ENCODE measurements at places on chromosomes 13 and 19. TPM values are rescaled to one million over a fixed set of nuclear protein-coding genes. Genes with fewer than 3 reads are reported as not detected.

UGGT2 gene
- polyA plus RNA-seq: 12.5 TPM

TEX101 gene
- polyA plus RNA-seq: not detected

DNA sequence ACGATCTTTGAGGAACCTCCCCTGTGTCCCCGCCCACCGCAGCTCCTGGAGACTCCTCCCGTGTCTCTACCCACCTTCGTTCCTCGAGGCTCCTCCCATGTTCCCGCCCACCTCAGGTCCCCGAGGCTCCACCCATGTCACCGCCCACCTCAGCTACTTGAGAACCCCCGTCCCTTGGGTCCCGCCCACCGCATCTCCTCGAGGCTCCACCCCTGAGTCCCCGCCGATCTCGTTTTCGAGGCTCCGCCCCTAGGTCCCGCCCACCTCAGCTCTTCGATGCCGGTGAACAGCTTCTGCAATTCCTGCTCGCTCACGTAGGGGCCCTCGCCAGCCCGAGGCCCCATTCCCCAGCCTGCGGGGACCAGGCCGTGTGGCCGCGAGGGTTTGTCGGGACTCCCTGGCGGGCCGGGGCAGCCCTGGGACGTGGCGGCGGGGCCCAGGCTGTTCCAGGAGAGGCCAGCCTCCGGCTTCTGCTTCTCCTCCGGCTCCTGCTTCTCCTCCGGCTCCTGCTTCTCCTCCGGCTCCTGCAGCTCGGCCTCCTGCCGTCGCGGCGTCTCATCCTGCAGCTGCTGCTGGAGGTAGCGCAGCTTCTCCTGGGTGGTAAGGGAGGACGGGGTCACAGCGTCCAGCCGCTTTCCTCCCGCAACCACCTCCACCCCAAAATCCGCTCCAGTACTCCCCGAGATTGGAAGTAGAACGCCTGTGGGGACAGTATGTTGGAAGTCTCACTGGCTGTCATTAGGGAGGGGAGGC, 16.7 kb downstream of the TSKS start:
- no peak overlapping the region for H3K4me3 ChIP-seq
- no peaks in the 10 kb centered on the region for H3K27me3 ChIP-seq
- H3K36me3 ChIP-seq: no peaks in the 10 kb centered on the region
- no peak for DNase-seq
- no peaks in the 10 kb centered on the region for H3K4me1 ChIP-seq

GRCh38 chr13:75533861-75534260, 3.8 kb downstream of the COMMD6 start:
- H3K27me3 ChIP-seq: no peaks in the 10 kb centered on the region
- no peak for DNase-seq
- H3K4me1 ChIP-seq: peaks cover 6% of the 10 kb centered on the region
- no peak overlapping the region for H3K27ac ChIP-seq
- peaks cover 5% of the 10 kb centered on the region for H3K36me3 ChIP-seq

DNA sequence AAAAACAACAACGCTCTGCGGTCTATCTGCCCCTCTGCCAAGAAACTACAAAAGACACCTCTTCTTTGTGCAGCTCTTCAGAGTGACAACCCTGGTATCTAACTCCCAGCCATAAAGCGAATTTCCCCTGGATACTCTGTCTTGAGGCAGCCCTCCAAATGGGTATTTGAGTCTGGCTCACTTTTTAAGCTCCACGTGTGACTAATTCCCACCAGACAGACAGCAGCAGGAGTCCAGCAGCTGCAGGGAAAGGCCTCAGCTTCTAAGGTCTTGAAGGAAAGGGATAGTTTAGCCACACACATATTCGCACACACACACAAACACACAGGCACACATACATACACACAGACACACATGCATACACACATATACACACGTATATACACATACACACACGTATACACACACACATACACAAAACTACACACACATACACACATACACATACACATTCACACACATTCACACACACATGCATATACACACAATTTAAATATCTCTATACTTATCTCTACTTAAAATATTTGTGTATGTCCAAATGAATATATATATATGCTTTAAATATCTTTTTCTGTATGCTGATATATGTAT, 188.8 kb downstream of the TSHZ3 start:
- no peaks in the 10 kb centered on the region for H3K4me1 ChIP-seq
- H3K4me3 ChIP-seq: no peak overlapping the region
- no peak overlapping the region for H3K27ac ChIP-seq
- DNase-seq: no peak
- H3K36me3 ChIP-seq: no peaks in the 10 kb centered on the region

GRCh38 chr19:6015841-6016545, 38.1 kb upstream of the RANBP3 start:
- no peak for DNase-seq
- H3K27ac ChIP-seq: no peak overlapping the region
- no peaks in the 10 kb centered on the region for H3K4me1 ChIP-seq
- H3K27me3 ChIP-seq: no peaks in the 10 kb centered on the region

- no peak for DNase-seq
- H3K36me3 ChIP-seq: no peaks in the 10 kb centered on the region
- no peaks in the 10 kb centered on the region for H3K27me3 ChIP-seq
- no peak overlapping the region for H3K27ac ChIP-seq
These were observed 6.5 kb upstream of the HSD17B14 start for GRCh38 chr19:48842789-48843162.

GRCh38 chr19:34962687-34963572, 1.1 kb downstream of the ZNF792 start:
- H3K4me3 ChIP-seq: peak overlapping the region; percentile 73
- no peak for DNase-seq
- no peak overlapping the region for H3K27ac ChIP-seq
- H3K27me3 ChIP-seq: no peaks in the 10 kb centered on the region
- H3K4me1 ChIP-seq: peaks cover 10% of the 10 kb centered on the region
- H3K36me3 ChIP-seq: peaks cover 15% of the 10 kb centered on the region
